ENCODE measurements at places on chromosomes 5 and 9. TPM values are rescaled to one million over a fixed set of nuclear protein-coding genes. Genes with fewer than 3 reads are reported as not detected.

GRCh38 chr9:23750808-23751207 is 75.2 kb downstream of the ELAVL2 start:
- DNase-seq, result no peak

DNA sequence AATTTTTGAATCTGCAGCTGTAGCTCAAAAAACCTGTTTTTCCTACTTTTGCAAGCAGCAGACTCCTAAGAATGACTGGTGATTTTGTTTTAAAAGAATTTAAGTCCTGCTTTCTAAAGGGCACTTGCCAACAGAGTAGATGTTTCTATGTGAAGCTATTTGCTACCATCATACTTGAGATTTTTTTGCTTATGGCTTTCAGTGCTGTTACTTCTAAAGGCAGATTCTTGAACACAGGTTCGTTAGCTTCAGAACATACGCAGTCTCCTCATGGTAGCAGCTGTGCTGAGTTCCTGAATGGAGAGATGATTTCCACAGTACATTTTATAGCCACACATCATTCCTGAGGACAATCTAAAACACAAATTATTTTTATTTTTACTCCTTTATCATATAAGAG is 24.4 kb upstream of the ELL2 start:
- no peak for DNase-seq

DNA sequence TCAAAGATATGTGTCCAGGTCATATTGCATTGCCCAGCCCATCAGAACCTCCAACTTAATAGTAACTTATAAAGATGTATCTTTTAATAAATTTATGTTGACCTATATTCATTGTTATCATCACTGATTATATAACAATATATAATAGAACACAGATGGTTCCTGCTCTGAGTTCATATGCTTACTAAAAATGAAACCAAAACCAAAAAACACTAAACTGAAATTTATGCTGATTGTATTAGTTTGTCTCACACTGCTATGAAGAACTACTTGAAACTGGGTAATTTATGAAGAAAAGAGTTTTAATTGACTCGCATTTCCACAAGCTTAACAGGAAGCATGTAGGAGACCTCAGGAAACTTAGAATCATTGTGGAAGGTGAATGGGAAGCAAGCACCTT is 462.5 kb upstream of the TYRP1 start:
- no peak for DNase-seq

DNA sequence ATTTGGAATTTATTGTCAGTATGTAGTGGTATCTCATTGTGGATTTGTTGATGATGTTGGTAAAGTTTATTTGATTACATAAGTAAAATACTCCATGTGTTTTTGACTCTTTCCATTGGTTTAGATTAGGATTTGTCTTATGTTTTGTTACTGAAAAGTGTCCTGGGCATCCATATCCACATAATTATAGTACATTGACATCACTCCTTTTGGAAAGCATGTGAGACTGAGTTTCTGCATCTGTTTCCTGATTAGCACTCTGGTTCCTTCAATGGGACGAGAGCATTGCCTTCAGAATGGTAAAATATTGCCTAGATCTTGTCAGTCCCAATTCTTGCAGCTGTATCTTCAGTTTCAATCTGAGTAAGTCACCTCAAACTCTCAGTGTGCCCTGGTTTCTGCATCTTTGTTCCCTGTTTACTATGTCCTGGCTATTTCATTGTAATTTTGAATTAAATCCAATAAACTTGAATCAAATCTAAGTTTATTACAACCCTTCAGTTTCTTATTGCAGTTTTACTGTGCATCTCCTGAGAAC is 128.1 kb downstream of the FBXO38 start:
- DNase-seq, result no peak

DNA sequence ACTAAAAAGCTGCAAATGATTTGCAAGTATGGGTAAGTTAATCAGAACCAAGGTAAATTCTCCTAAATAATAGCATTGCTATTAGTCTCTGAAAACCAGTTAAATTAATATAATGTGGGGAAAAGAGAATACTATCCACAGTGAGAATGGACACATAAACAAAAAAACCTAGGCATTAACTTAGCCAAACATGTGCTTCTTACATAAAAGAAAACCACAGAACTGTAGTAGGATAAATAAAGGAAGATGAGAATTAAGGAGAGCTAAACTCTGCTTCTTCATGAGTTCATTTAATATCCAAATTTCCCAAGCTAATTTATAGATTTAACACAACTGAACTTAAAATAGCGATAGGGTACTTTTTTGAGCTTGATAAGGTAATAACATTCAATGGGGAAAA is 31.8 kb downstream of the ABCA1 start:
- DNase-seq, result no peak

The PITX1 gene
- total RNA-seq, result 42.9 TPM

DNA sequence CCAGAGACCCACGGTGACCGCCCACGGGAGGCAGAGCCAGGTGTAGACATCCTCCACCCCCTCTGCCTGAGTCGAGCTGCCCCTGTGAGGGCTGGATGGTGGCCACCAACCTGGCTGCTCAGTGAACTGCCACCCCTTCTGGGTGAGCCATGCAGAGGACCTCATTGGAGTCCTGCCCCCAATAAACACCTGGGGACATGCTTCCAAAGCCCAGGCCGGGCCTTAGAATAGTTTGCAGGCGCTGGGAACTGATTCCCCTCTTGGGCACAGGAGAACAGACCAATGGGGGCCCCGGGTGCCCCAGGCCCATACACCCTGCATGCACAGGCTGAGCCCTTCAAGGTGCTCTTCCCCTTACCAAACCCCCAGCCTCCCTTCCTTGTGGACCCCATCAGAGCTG is 38.1 kb upstream of the GFPT2 start:
- no peak for DNase-seq

- peak; percentile 82 for DNase-seq
These were observed 1.6 kb upstream of the ST6GALNAC4 start for GRCh38 chr9:127918183-127919107.

GRCh38 chr5:123949807-123950340 is 437.9 kb downstream of the CSNK1G3 start:
- no peak for DNase-seq

The C9orf43 gene
- 1.1 TPM for total RNA-seq

DNA sequence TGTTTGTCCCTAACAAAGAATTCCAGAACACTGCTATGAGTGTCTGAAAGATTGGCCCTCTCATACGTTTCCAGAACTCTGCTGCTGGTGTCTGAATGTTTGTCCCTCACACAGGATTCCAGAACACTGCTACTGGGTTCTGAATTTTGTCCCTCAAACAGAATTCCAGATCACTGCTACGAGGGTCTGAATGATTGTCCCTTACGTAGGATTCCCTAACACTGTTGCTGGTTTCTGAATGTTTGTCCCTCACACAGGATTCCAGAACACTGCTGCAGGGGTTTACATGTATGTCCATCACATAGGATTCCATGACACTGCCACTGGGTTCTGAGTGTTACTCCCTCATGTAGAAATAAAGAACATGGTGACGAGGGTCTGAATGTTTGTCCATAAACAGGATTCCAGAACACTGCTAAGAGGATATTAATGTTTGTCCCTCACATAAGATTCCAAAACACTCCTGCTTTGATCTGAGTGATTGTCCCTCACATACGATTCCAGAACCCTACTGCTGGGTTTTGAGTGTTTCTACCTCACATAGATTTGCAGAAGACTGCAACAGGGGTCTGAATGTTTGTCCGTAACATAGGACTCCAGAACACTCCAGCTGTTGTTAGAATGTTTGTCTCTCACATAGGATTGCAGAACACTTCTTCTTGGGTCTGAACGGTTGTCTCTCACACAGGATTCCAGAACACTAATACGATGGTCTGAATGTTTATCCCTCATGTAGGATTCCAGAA is 214.4 kb downstream of the FOXD4L6 start:
- no peak for DNase-seq

- DNase-seq, result no peak
These were observed 52.4 kb downstream of the TTLL11 start for GRCh38 chr9:122040561-122041242.

The HMGCR gene
- 59.9 TPM for total RNA-seq

The ZNF474 gene
- total RNA-seq, result 0.56 TPM

The SOHLH1 gene
- total RNA-seq, result not detected

DNA sequence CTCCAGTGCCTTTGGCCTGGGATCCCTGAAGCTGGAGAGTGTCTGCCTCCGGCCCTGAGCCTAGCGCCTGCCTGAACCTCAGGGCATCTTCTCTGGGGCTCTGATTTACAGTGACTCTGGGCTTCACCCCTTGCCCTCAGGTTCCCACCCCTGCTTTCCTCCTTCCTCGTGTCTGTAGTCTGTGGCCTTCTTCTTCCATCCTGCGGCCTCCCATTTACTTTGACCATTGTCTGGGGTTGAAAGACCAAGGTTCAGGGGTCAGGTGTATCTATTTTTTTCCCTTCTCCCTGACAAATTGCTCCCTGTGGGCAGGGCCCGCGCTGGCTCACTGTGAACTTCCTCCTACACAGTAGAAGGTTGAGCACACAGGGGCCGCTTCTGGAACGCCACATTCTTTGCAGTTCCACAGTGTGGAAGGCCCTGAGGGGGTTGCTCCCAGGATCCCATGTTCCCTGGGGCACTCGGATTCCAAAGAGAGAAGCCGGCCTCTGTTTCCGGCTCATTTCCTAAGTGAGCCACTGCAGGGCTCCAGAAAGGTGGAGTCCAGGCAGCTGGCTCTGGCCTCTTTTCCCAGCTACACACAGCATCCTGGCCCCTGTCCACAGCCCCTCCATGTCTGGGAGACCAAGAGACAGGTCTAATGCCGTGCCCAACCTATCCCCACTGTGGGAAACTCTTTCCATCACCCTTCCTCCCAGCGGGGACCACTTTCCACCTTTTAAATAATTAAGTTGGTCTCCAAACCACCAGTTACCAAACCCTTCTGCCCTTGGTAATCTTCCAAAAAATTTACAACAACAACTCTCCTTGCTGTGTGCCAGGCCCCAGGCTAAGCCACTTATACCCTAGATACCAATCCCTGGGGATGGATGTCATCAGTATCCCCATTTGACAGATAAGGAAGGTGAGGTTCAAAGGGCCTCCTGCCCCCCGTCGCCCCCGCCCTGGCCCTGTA is 140.3 kb upstream of the IER5L start:
- DNase-seq, result no peak

All from MCF 10A (cell line).